ENCODE measurements at places on chromosomes 1 and 21.

DNA sequence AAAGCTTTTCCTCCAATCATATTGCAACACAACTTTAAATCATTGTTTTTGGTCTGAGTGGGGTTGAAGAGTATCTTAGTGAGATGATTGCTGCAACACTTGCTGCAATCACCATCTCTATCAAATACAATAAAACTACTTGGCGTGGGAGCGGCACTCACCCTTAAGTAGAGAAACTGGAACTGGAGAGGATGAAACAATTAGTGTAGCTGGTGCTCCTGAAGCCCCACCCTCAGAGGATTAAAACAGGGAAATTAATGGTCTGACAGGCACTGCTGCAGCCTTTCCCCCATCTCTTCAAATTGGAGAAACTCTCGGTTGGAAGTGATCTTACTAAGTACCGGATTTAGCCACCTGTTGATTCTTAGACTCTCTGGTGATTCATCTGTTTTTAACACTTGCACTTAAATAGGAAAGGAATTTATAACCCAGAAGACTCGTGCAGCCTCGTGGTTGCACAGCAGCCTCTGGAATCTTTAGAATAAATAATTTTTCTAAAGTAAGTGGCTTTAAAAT, 80.5 kb upstream of the KIF26B start:
- DNase-seq = no peak

DNA sequence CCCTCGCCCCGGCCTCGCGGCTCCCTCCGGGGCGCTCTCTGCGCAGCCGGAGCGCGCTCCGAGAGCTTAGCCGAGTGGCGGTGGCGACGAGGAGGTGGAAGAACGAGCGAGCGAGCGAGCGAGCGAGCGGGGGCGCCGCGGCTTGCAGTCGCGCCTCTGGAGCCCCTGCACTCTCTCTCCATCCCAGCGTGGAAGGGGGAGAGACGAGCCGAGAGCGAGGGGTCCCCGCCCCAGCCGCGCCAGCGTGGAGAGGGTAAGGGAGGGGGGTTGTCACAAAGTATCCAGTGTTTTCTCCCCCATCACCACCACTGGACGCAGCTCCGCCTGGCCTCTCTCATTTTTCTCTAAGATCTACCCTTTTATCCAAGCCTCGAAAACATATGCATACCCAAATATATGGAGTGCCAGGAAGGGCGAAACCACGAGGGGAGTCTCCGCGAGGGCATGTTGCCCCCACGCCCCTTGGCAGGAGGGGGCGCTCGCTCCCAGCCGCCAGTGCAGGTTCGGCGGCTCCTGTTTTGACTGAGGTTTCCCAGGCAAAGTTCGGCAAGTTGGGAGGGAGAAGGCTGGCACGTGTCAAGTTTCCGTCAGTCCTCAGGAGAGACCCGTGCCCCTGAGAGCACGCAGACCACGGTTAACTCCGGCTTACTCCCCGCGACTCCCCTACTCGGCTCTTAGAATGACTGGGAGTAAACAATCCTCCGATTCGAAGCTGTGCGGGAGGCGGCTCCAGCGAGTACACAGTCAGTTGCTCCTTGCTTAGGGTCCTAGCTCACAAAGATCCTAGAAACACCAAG, 569 bp upstream of the DAB1 start:
- DNase-seq = peak; percentile 9

- DNase-seq = no peak
Measured at GRCh38 chr1:223703668-223704013, 8.7 kb upstream of the CAPN2 start.

DNA sequence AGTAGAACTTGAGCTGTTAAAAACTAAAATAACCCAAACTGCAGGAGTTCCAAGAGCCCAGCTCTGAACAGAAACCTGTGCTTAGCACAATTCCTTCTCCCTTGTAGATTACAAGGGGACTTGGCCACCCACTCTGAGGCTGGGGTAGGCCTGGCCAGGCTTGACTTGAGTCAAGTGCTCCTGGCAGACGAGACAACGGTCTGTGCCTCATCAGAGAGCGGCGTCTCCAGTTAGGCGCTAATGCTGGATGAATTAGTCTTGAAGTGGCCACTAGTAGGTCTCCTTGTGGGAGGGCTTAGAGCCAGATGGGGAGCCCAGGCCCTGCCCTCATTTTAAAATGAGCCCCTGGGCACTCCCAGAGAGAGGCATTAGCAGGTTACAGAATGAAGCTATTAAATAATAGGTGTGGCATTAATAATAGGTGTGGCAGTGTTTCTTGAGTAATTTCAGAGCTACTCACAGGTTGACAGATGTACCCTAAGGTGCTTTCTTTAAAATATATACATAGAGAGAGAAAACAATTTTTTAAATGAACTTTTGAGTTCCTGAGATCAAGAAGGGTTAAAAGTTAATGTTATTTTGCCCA, 1.1 kb downstream of the EEIG2 start:
- peak; percentile 46 for DNase-seq

DNA sequence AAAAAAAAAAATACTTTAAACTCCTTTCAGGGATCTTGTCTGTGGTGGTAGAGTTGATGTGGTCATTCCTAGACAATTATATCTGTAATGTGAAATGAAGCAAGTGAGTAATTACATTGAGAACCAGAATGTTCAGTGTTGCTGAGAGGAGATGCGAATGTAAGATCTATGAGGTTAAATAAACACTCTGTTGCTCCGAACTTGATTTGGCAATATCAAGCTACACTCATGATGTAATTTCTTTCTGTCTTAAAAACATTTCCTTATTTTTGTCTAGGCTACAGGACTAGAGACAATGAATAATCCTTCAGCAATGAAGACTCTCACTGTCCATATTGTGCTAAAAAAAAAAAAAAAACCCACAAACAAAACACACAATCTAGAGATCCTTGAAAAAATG, 63.1 kb upstream of the IGSF5 start:
- DNase-seq = peak; percentile 21

DNA sequence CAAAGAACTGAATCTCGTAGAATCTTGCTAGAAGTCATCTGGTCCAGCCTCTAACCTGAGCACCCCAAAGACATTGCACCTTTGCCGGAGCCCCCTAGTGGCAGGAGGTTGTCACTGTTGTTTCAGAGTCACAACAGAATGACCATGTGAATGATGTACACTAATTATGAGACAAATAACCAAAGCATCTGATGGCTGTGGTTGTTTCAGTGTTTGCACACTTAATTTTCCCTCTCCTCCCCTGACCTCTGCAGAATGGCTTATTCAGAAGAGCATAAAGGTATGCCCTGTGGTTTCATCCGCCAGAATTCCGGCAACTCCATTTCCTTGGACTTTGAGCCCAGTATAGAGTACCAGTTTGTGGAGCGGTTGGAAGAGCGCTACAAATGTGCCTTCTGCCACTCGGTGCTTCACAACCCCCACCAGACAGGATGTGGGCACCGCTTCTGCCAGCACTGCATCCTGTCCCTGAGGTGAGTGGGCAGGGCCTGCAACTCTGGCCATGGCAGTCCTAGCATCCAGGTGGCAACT, 26.4 kb downstream of the TRAF5 start:
- DNase-seq = peak; percentile 30

GRCh38 chr1:32474954-32475353, 10.1 kb downstream of the ZBTB8B start:
- no peak for DNase-seq

GRCh38 chr1:170164103-170164763, 18.5 kb downstream of the NTMT2 start:
- DNase-seq = no peak

DNA sequence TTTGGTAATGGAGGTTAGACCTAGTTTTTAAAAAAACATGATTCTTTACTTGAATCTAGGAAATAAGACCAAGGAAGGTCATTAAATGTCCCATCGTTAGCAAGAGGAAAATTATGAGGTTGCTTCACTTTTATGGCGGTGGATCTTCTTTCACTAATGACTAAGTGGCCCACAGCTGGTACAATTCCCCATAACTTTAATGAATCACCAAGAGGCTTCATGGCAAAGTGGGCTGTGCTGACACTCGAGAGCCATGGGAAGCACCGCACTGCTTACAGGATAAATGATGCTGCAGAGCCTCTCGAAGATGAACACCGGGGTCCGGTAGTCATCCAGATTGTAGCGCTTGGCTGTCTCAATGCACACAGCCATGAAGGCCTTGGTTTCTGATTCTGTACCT, 108.8 kb downstream of the UBR4 start:
- no peak for DNase-seq

GRCh38 chr1:11352816-11353799, 80.1 kb downstream of the UBIAD1 start:
- DNase-seq = no peak

DNA sequence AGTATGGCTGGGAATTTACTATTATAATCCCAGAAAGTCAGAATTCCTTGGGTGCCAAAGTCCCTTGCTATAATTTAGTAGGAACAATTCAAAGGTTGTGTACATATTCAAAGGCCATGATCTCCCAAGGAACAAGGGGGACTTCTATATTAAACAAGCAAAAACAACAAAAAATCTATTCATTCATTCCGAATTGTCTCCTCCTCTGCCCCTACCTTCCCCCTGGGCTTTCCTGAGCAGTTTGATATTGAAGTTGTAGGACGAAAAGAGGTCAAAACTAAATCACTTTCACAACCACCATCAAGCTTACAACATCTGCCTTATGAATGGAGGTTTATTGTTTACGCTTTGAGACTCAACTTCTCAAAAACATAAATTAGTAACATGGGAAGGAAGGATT, 35.3 kb upstream of the SOD1 start:
- DNase-seq = no peak

DNA sequence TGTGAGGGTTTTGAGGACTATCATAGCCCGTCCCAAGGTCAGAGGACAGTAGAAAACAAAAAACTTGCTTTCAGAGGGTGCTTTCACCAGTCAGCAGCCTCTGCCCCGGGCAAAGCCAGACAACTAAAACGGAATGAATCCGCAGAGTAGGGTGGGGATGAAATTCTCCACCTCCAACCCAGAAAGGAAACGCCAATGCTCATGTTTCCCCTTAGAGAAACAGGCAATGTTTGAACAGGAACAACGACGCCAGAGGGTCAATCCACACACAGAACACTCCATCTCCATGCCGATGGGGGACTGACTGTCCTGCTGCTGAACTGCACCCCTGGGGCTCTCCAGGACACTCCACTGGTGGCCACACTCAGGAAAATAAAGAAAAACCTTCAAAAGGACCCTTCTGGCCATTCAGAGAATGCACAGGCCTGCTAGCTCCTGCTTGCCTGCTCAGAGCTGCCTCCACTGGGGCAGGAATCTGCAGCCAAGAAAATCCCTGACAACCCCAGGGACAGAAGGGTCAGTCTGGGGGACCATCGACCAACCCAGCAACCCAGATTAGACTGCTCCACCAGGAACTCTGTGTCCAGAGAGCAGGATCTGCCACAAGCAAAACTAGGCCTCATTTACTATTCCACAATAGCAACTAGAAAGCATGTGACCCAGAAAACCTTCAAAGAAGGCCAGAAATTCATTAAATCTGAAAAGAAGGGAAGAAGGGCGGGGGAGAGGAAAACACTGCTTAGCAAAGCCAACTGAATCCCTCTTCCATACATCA, 116.0 kb downstream of the TOMM20 start:
- no peak for DNase-seq

DNA sequence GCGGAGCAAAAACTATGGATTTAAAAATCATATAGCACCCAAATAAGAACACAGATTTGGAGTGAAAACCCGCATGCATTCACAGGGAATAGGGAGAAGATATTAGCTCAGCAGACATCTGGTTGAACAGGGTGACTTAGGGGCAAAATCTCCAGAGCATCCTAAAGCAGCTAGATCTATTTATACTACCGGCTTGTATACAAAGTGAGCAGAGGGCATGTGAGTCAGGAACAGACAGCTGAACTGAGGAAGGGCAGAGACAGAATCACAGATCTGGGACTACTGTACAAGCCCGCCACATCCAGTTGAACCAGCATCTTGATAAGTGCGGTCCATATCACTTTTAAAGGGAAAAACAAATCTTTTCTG, 35.2 kb upstream of the EXOSC10 start:
- DNase-seq = no peak

GRCh38 chr21:38716942-38717341, 88.8 kb upstream of the ETS2 start:
- DNase-seq = no peak

- DNase-seq = no peak
Measured at GRCh38 chr1:109163551-109163950, 49.6 kb downstream of the ELAPOR1 start.

DNA sequence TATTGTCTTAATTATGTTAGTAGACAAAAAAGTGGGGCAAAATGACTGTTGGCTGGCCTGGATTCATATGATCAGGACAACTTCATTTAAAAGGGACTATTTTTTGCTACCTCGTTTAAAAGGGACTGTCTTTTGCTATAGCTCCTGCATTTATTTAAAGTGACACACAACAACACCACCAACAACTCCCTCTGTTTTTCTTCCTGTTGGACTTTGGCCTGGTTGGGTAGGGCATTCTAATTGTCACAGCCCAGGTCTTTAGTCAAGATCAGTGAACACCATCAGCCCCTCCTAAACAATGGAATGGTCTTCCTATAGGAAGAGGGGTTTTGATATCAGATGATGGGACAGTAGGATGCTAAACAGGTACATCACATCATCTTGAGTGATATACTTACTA, 241.8 kb downstream of the GPR52 start:
- no peak for DNase-seq

DNA sequence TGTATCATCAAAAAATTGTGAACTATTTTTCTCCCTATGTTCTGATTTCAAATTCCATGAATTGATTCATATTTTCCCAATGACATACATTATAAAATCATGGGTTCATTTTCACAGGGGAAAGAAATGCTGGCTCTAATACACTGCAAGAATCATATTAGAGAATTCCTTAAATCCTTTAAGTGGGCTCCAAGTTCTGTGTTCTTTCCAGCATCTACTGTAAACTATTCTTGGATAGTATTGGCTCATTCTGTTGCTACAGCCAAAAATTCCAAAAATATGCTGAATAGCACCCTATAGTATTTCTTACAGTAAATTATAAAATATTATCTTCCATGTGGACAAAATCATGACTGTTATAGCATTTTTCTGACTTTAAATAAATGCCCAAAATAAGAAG, 19.0 kb upstream of the C1orf105 start:
- DNase-seq = no peak

- no peak for DNase-seq
Measured at GRCh38 chr1:42348498-42348897, 13.5 kb upstream of the FOXJ3 start.

- DNase-seq = no peak
Measured at GRCh38 chr1:201364808-201365105, 12.7 kb downstream of the TNNT2 start.

- no peak for DNase-seq
Measured at GRCh38 chr1:209267968-209268367, 315.5 kb upstream of the CAMK1G start.

- DNase-seq = peak; percentile 64
Measured at GRCh38 chr21:33543505-33544129, 779 bp downstream of the SON start.

All from H4 (cell line).